ENCODE measurements at places on chromosomes 11 and 22.
A peak's percentile ranks its signal among the peaks of the same experiment; 100 is the strongest.

DNA sequence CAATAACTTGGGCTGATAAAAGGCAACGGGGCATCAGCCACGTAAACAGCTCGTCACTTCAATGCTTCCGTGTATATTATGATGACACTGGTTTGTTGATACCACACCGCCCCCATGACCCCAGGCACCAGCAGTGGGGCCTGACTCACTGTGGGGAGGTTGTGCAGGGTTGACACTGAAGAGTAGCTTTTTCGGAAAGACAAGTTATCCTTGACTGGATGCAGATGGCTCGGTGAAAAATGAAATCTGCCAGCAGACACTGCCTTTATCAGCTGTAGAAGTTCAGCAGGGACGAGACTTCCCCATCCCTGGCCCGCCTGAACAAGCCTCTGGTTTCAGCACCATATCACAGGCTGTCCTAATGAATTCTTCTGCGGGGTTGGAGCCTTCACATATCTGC lies 55.6 kb downstream of the WT1 start:
- DNase-seq: no peak

DNA sequence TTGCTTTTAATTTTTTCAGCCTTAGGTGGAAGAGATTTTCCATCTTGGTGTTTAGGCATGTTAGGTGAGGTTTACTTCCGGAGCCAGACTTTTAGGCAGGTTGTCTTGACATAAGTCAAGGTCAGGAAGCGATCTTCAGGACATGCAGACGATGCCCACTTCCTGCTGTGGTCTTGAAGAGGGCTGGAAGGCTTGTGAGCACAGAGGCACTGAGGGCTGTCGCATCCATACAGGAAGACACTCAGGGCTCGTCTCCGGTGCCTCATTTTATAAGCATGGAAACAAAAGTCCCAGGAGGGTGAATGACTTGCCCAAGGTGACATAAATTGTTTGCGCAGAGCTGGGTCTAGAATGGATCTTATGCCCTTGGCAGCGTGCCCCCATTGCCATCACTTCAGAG lies 30.8 kb downstream of the MARK2 start:
- no peak for DNase-seq

DNA sequence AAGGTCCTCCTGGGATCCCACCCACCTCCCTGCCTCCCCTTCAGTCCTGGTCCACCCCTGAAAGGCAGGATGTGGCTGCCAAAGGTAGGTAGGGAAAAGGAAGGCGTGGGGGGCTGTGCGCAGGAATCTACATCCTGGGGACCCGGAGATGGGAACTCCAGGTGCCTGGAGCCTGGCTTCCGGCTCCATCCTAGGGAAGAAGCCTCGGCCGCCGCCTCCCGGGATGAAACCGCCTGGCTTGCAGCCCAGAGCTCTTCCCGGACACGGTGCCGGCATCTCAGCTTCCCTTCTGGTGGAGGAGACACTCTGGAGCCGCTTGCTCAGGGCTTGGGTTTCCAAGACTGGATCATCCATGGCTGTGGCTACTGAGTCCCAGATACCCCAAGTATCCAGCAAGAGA lies 33.3 kb upstream of the PDGFB start:
- no peak for DNase-seq

DNA sequence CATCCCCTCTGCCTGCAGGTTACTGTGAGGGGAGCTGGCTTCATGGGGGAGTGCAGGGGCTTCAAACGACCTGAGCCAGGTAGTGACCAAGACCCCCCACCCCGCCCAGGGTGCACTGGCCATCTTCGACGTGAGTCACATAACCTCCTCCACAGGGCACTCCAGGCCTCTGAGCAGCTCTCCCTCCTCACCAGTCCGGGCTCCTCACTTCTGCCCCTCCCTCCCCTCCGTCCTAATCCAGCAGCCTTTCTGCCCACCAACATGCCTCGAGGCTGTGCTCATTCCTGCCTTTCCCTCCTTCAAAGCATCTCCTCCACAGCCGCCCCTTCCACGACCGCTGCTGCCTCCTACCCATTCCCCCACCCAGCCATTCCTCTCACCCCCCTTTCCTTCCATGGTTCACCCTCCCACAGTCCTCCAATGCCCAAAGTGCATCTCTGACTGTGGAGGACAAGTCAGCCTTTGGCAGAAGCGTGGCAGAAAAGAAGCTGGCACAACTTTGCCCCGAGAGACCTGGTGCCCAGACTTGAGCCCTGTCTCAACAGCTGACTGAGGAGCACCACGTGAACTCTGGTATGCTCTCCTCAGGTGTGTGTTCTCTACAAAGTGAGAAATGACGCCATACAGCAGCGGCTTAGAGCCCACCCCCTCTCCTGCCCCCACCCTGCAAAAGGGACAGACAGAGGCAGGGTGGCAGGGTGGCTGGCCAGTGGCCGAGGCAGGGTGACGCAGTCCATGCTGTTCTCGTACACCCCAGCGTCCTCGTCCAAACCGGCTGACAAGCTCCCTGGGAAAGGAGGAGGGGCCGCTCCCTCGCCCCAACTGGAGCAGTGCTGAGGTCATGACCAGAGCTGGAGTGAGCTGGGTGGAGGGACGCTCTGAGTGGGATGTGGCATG lies 30.4 kb downstream of the OPCML start:
- no peak for DNase-seq

GRCh38 chr11:102521121-102521520 lies 9.4 kb downstream of the MMP7 start:
- DNase-seq: no peak

DNA sequence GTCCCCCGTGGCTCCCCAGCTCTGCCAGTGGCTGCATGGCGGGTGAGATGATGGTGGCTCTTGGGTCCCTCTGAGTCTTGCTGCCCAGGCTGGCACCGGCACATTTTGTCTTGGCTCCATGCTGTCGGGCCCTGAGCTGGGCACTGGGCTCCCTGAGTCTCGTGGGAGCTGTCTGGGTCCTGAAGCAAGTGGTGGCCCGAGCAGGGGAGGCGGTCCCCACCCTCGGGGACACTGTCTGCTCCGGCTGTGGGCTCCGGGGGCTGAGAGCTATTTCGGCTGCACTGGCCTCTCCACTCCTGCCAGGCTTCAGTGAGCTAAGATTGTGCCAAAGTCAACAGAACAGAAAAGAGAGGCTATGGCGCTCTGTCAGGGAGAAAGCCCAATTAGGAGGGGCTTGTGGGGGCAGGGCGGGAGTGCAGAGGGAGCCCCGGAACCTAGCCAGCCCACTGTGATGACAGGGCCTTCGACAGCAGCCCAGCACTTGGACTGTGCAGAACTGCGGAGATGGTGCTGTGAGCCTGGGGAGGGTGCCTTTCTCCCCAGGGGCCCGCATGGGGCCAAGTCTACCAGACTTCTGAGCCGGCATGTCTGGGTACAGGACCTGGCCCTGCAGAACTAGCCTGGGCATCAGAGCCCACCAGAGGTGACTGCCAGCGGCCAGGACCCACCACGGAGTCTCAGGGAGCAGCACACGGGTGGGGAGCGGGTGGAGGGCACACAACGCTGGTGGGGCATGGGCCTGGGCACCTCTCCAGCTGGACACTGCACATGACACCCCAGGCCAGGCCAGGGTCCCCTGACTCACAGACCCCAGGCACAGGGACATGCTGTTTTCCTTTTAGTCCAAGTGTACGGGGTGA lies 38.0 kb downstream of the RTN4R start:
- DNase-seq: no peak

GRCh38 chr11:114345575-114346222 lies 49.5 kb downstream of the NNMT start:
- no peak for DNase-seq

- no peak for DNase-seq
Observed at GRCh38 chr11:76919467-76919866, 58.7 kb downstream of the ACER3 start.

GRCh38 chr11:61103851-61104423 lies 1.6 kb downstream of the CD5 start:
- DNase-seq: no peak

DNA sequence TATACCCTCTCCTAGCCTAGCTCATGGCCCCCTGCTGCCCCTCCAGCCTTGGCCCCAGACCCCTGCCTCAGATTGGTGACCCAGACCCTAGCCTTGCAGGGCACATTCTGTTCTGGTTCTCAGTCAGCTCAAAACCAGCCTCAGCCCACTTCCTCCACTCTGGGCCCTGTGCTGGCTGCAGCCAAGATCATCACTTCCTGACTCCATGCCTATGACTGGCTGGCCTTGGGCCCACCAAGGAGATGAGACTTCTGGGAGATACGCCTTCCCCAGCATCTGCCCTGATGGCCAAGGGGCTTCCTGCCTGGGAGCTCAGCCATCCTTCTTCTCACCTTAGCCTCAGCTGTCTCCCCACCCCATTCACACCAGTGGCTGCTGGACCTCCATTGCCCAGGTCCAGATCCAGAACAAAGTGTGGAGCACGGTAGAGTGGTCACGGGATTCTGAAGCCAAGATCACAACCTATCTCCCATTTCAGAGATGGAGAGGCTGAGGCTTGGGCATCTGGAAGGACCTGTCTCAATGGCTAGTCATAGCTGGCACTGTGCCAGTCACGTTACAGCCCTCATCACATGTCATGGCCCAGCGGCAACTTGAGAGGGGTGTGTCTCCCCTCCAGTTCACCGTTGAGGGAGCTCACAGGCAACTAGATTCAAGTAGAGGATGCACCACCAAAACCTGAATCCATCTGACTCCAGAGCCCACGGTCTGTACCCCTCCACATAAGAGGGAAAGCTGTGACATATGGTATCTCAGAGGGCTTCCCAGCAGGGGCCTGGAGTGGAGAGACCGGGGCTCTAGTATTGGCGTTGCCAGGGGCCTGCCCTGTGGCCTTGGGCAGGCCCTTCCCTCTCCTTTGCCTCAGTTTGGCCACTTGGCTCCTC lies 43.0 kb upstream of the KLHL35 start:
- no peak for DNase-seq

GRCh38 chr11:119533921-119534736 lies 111.2 kb upstream of the THY1 start:
- DNase-seq: peak; percentile 81

- no peak for DNase-seq
Observed at GRCh38 chr11:37788141-37788877, 1190.3 kb upstream of the RAG2 start.

DNA sequence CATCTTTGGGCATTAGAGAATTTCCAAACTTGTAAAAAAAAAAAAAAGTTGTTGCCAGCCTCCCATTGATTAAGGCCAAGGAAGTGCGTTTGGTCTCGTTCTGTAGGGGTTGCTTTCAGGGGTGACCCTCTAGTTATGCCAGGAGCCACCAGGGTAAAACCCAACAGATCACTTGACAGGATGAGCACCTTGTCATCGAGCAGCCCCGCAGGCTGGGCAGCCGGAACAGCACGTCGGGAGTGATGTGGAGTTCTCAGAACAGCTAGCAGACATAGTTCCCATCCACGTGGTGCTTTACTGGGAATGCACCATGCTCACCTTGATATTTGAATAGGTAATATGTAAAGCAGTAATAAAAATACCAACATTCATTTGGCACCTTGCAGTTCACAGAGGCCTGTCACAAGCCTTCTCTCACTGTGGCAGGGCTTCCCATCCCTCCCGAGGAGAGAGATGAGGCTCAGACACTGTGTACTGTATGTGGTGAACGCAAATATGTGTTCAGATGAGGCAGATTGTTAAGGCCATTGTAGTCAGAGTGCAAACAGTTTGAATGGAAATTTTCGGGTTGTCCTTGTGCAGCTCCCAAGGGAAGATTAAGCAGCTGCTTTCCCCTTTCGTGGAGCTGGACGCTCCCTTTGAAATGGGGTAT lies 70.9 kb upstream of the SORL1-AS1 start:
- no peak for DNase-seq

GRCh38 chr11:12922418-12922817 lies 86.7 kb upstream of the RASSF10 start:
- DNase-seq: no peak

GRCh38 chr11:58626934-58627483 lies 4.5 kb downstream of the CNTF start:
- no peak for DNase-seq

- DNase-seq: no peak
Observed at GRCh38 chr22:49353235-49353634, 474.4 kb downstream of the BRD1 start.

DNA sequence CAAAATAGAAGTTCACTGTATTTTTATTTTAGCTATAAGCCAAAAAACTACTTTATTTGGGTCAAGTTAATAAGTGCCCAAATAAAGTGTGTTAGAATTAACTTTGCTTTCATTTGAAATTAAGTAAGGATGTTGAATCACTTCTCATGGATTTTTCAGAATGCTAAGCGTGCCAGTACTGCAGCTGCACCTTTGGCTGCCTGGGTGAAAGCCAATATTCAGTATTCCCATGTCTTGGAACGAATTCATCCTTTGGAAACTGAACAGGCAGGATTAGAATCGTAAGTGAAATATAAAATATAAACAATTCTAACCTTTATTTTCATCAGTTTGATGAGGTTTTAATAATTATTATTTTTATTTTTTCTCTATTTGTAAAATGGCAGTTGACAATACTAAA lies 113.6 kb downstream of the DYNC2H1 start:
- no peak for DNase-seq

- no peak for DNase-seq
Observed at GRCh38 chr11:65116370-65117205, 913 bp downstream of the ZNHIT2 start.

DNA sequence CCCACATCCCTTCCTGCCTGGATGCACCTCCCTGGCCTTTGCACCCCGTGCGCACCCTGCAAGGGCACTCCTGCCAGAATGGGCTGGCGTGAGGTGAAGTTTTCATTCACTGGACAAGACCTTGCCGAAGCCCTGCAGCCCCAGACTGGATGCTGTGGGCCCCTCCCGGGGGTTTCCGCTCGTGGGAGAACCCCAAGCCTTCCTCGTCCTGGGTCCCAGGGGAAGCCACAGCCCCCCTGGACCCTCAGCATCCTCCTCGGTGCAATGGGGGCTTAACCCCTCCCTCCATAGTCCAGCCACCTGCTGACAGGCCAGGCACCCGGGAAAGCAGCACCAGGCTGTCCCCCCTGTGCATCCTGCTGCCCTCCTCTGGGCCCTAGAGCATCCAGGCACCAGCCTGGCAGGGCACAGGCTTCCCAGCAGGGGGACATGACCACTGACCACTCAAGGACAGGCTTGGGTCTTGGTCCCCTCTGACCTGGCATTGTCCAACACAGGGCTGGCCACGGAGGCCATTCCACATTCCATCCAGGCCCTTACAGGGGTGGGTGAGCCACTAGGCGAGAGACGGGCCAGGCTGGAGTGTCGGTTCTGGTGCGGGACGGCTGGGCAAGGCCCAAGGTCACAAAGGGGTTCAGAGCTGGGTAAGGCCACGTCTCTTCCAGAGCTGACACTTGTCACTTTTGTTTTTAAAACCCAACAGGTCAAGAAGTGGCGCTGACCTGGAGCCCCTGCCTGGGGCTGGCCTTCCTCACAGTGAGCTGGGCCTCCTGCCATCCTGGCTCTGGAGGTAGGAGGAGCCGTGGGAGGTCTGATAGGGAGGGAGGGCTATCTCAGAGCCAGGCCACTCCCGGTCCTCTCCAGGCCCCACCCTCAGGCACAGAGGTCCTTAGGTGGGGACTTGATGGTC lies 41.5 kb upstream of the PPARA start:
- DNase-seq: peak; percentile 72

DNA sequence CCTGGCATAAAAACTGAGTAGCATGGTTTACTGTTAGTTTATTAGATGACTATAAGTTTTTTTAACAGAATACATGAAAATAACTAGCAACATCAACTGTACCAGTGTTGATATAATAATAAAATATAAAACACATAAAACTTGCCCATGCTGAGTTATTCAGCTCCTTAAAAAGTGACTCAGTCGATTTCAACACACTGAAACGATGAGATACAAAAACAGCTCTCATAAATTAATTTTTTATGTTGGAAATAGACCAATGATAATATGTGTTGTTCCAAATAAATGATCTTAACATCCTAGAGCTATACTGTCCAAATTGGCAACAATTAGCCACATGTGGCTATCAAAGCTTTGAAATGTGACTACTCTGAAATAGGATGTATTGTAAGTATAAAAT lies 15.9 kb downstream of the PDGFD start:
- no peak for DNase-seq

- no peak for DNase-seq
Observed at GRCh38 chr11:90849312-90849711, 626.5 kb upstream of the CHORDC1 start.

Measured in HuH-7 (cell line).